ENCODE measurements at places on chromosomes 2 and 18. TPM values are rescaled to one million over a fixed set of nuclear protein-coding genes. Genes with fewer than 3 reads are reported as not detected.

DNA sequence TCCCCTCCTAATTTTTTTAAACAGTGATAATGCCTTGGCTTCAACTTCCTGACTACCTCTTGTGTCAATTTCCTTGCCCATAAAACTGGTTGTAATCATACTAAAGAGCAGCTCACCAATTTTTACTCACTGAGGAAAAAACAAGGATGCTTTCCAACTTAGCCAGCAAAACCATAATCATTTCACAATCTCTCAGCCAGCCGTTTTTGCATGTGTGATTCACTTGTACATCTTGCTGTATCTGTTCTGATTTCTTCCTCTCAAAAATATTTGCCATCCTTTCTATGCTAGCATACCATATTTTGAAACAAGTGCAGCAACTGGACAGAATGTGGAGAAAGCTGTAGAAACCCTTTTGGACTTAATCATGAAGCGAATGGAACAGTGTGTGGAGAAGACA is 60.7 kb downstream of the RAB27B start:
- no peak for ATAC-seq

GRCh38 chr2:71243634-71244301 is 16.9 kb upstream of the PAIP2B start:
- peak; percentile 55 for ATAC-seq

FSHR gene
- total RNA-seq = not detected

- peak; percentile 90 for ATAC-seq
Measured at GRCh38 chr2:219530048-219530963, 13.3 kb downstream of the CHPF start.
